ENCODE measurements at places on chromosomes 7 and 10. TPM values are rescaled to one million over a fixed set of nuclear protein-coding genes. Genes with fewer than 3 reads are reported as not detected.

Gene AGAP9
- 9.7 TPM for total RNA-seq

Gene LIPJ
- total RNA-seq: not detected

Gene GPR146
- total RNA-seq: 1.8 TPM

Gene GNAT3
- total RNA-seq: not detected

Gene CPN1
- 0.29 TPM for total RNA-seq

Gene IL15RA
- total RNA-seq: 2.9 TPM

Gene JAKMIP3
- 1.1 TPM for total RNA-seq

All from A549 treated with Hydrocortisone at 1 μM for 4 hours (cell line).